Activated CD4-positive, alpha-beta T cell treated with anti-CD3 and anti-CD28 coated beads for 4 hours (primary cell): ENCODE measurements at places on chromosomes 5 and 9.
A peak's percentile ranks its signal among the peaks of the same experiment; 100 is the strongest.

- no peak for DNase-seq
These were observed 1.0 kb downstream of the FAM200C start for GRCh38 chr5:160398806-160399205.

DNA sequence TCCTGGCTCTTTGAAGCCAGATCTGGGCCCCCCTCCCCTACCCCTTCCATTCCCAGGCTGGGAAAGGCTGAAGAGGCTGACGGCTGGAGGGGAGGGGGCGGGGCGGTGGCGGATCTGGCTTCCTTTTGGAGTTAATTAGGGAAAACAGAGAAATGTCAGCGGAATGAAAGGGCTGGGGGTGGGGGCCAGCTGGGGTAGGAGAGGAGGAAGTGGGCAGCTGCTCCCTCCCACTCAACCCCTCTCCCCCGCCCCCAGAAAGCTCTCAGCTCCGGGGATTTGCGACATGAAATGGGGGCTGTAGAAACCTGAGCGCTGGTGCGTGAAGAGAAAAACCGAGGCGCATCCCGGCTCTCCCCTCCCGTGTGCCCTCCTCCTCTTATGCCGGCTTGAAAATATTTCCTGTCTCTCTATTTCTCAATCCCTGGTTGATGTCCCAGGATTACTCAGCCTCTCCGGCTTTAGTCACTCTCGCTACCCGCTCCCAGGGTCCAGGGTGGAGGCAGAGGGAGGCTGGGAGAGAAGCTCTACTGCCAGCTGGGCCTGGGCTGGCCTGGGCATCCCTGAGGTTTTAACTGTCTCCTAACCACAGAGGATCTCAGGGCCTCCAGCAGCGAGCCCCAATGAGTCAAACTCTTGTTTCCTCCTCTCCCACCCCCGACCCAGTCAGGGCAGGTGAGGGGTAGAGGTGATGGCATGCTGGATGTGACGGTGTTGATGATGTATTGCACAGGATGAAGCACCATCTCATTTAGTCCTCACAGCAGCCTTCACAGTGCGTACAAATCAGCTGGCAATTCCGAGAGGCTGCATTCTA is 20.1 kb downstream of the PCDHGC5 start:
- DNase-seq, result no peak

- no peak for DNase-seq
These were observed 26.6 kb upstream of the OBP2B start for GRCh38 chr9:133235549-133236222.

DNA sequence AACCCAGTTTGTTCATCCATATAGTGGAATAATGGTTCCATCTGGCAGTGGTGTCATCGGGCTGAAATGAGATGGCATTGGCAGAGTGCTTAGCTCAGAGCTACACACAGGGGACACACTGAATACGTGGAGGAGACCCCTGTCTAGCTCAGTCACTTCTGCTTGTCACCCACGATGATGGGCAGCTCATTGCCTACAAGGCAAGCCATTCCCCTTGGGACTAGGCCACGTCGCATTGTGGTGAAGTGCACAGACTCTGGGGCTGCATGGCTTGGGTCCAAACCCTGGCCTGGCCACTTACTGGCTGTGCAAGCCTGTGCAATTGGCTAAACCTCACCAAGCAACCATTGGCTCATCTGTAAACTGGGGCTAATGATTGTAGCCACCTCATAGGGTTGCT is 3.2 kb upstream of the FBP1 start:
- DNase-seq, result no peak

GRCh38 chr5:40410964-40411635 is 268.6 kb upstream of the PTGER4 start:
- DNase-seq, result no peak

- no peak for DNase-seq
These were observed 897.5 kb downstream of the TLE1 start for GRCh38 chr9:80791836-80792235.

GRCh38 chr5:10760921-10761184 is 181 bp downstream of the DAP start:
- no peak for DNase-seq

- peak; percentile 44 for DNase-seq
These were observed 1.8 kb downstream of the PTGER4 start for GRCh38 chr5:40681363-40682153.

GRCh38 chr9:104256696-104257062 is 162.6 kb downstream of the SMC2 start:
- no peak for DNase-seq

DNA sequence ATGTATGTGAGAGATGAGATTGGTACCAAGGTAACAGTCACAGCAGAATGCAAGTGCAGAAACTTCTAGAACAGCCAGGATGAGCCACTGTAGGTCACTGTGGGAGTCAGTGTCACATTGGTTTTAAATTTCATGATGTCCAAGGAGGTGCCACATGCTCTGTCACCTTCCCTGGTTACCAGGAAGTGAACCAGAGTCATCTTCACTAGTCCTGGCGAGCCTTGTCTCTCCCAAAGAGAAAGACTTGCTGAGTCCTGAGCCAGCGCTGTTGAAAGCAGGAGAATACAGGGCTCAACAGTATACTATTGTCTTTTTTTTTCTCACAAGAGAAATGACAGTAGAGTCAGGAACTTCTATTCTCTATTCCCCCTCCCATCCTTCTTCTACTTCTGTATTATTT is 615.5 kb downstream of the RAB3C start:
- DNase-seq, result no peak

- no peak for DNase-seq
These were observed 6.9 kb upstream of the EXOC3 start for GRCh38 chr5:435961-436640.

- no peak for DNase-seq
These were observed at the start of gene DAPK1 for GRCh38 chr9:87497604-87498045. Gene DAPK1 (plus strand): TSS chr9:87497867. CDS start chr9:87499078, 1,211 bp downstream.

DNA sequence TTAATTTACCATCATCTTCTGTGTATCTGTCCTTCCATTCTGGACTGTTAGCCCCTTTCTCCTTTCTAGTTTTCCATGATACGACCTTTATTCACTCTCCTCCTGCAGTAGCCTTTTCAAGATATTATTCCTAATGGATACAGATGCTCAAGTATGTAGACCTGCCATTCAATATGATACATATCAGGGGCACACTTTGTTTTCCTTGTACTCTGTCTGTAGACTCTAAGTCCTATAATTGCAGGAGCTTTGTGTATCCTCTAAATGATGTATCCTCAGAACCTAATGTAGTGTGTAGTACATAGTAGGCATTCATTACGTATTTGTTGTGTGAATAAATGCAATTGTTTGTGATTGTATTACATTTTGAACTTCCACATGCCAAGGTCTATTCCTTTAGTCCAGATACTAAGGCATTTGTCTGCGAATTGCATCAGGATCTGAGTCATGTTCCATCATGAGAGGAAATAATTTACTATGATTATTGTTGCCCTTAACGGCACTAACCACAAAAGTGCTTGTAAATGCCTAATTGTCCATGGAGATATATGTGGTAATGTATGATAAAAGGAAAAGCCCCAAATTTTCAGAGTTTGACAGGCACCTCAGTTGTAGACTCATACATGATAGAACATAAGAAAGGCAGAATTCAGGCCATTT is 57.1 kb upstream of the IZUMO3 start:
- DNase-seq, result no peak

- DNase-seq, result no peak
These were observed 104.2 kb downstream of the LIFR start for GRCh38 chr5:38452201-38452600.

DNA sequence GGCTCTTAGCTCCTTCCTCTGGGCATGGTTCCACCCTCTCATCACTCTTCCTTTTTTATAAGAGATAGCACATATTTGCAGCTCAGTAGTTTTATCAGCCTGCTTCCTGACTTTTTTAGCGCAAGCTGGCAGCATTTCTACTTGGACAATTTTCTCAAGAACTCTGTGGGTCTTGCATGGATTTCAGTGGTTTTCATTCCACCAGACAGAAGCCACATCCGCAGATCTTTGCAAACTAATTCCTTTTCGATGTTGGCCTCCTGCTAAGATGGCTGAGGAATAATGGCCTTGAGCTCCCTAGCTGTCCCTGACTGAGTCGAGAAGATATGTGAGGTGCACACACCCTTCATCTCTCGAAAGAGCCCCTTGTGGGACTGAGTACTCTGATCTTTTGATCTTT is 49.5 kb downstream of the GALNT12 start:
- no peak for DNase-seq

DNA sequence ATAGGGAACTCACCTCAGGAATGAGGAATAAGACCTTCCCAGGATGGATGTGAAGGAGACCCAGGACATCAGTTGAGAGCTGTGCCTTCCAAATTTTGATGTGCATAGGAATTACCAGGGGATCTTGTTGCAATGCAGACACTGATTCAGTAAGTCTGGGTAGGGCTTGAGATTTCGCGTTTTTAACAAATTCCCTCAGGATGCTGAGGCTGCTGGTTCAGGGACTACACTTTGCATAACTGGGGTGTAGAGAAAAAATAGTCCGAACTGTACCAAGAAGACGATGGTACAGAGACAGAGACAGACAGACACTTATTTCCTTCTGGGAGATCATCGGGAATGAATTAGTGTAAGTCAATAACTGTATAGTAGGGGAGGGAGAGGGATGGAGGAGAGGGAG is 82.3 kb upstream of the FREM1 start:
- DNase-seq, result no peak

- no peak for DNase-seq
These were observed 360.1 kb upstream of the C9orf72 start for GRCh38 chr9:27933210-27934025.

GRCh38 chr9:15136646-15137045 is 170.4 kb downstream of the TTC39B start:
- no peak for DNase-seq

DNA sequence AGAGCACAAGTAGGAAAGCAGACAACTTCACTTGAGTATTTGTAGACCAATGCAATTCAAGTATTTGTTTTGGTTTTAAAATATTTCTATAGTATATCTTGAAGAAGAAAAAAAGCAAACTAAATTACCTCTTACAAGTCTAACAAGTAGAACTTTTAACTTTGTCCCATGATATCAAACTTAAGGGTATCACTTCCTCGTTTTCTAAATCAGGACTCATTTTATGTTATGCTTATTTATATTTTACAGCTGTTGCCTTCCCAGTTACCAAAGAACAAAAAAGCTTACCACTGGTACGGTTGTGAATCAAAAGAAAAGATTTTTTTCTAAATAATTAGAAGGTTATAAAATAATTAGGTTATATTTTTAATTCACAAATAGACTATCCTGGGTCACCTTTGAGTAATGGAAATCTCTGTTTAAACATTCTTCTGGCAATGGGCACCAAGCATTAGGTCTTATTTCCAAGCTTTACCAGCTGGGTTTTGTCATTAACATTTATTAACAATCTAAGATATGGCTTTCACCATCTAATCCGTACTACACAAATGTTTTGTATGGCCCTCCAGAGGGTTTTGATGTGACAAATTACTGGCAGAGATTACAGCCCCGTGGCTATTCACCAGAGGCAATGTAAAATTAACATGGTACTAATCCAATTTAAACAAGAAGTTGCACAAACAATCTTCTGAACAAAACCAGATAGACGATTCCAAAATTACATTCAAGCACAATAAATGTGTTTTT is 63.6 kb downstream of the CEP120 start:
- DNase-seq, result no peak

GRCh38 chr5:9423571-9423970 is 122.3 kb downstream of the SEMA5A start:
- DNase-seq, result no peak
